ENCODE measurements at places on chromosomes 3 and 15.

- no peak for DNase-seq
Measured at GRCh38 chr3:58074116-58074715, 66.0 kb downstream of the FLNB start.

- no peak for DNase-seq
Measured at GRCh38 chr15:54540721-54541120, 562.5 kb downstream of the UNC13C start.

DNA sequence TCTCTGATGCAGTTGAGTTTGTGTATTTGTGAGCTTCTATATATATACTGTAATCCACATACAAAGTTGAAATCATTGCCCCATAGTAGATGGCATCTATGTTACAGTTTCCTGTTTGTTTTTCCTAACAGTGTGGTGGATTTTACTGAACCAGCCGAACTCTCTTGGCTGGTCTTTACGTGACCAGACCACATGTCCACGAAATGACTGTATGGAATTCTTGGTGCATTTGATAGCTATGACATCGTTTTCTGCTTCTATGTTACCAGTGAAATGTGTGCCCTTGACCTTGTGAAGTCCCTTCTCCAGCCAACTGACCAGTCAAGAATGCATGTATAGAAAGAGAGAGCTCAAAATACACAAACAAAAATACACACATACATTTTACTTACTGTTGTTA is 1.8 kb downstream of the KCNMB2 start:
- no peak for DNase-seq

GRCh38 chr3:98215051-98215450 is 48.6 kb downstream of the OR5H15 start:
- no peak for DNase-seq

DNA sequence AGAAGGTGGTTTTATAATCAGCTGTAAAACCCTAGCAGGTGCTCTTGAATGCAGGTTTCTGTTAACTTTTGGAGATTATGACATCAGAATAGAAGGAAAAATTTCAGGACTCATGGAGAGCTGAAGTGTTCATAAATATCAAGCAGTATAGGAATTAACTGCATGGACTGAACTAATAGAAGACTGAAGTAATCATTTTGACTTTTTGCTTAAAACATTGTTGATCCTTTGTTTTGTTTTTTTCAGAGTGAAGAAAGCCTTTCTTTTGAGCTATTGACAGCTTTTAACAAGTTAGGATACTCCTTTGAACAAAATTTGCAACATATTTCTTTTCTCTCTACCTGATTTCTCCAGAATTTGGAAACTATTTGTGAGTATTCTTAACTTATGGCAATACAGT is 70.6 kb upstream of the DAZL start:
- DNase-seq = no peak

- DNase-seq = no peak
Measured at GRCh38 chr15:71093054-71094024, 21.9 kb upstream of the THSD4 start.

DNA sequence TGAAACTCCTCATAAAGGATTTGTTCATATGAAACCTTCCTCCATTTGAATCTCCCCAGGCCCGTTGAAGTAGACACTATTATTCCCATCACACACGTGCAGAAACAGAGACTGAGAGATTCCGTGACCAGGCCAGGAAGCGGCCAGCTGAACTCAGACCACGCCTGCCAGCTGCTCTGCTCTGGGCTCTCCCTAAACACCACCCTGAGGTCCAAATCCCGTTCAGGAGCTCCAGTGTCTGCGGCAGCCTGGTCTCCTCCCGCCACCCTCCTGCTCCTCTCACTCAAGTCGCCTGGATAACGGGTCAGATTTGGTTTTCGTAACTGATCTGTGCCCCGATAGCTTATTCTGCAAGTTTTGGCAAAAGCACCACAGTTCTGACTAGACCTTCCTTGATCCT is 53.6 kb upstream of the SNRPA1 start:
- no peak for DNase-seq

DNA sequence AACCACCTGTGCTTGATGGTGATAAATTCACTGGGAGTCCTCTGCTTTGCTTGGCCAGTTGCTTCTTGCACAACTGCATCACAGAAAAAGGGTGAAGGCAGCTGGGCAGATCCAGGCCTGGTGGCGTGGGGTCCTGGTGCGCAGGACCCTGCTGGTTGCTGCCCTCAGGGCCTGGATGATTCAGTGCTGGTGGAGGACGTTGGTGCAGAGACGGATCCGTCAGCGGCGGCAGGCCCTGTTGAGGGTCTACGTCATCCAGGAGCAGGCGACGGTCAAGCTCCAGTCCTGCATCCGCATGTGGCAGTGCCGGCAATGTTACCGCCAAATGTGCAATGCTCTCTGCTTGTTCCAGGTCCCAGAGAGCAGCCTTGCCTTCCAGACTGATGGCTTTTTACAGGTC is 31.1 kb upstream of the IQCF2 start:
- no peak for DNase-seq

- DNase-seq = no peak
Measured at GRCh38 chr3:139846729-139847128, 88.3 kb upstream of the CLSTN2 start.

- DNase-seq = no peak
Measured at GRCh38 chr3:10404876-10405275, 84.0 kb upstream of the SEC13 start.

- DNase-seq = no peak
Measured at GRCh38 chr3:4633078-4634004, 140.2 kb downstream of the ITPR1 start.

GRCh38 chr15:78265752-78266224 is 1.4 kb downstream of the DNAJA4 start:
- DNase-seq = no peak

GRCh38 chr15:74782259-74783071 is 585 bp downstream of the CSK start:
- DNase-seq = peak; percentile 68

DNA sequence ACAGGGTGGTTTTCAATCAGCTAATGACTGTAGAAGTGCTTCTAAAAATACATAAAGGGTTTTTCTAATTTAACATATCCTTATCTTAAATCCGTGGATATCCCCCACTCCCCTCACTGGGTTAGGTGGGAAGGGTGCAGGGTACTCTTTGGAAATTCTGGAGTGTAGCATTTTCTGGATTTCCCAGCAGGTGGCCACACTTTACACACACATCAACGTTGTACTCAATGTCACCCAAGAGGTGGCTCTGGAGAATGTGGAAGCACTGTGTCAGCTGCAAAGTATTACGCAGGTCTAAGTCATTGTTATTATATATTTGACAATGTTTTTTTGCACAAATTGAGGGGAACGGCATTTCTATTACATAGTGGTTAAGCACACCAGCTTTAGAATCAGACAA is 168.8 kb downstream of the CHDH start:
- no peak for DNase-seq

DNA sequence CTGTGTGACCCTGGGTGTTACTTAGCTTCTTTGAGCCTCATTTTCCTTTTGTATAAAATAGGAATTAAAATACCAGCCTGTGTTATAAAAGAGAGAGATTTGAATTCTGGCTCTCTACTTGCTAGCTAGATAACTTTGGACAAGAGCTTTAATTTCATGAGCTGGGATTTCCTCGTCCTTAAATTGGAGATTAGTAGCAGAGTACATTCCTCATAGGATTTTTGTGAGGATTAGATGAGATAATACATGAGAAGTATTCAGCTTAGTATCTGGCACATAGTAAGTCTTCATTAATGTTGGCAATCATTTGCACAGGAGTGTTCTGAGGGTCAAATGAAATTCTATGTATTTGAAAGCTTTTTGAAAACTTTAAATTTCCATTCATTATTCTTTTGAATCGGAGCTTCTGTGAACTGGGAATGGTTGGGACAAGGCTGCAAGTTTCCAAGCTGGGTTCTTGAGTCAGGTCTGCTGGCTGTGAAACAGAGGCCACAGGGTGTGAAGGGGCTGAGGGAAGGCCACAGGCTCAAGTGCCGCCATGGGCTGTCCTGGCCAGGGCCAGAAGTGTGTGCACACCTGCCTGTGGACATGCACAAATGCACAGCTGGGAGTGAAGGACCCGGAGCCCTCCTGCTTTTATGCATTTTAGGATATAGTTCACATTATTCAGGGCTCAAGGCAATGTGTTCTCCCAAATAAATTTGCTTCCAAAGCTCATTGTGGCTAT is 17.2 kb downstream of the ALPK3 start:
- no peak for DNase-seq

DNA sequence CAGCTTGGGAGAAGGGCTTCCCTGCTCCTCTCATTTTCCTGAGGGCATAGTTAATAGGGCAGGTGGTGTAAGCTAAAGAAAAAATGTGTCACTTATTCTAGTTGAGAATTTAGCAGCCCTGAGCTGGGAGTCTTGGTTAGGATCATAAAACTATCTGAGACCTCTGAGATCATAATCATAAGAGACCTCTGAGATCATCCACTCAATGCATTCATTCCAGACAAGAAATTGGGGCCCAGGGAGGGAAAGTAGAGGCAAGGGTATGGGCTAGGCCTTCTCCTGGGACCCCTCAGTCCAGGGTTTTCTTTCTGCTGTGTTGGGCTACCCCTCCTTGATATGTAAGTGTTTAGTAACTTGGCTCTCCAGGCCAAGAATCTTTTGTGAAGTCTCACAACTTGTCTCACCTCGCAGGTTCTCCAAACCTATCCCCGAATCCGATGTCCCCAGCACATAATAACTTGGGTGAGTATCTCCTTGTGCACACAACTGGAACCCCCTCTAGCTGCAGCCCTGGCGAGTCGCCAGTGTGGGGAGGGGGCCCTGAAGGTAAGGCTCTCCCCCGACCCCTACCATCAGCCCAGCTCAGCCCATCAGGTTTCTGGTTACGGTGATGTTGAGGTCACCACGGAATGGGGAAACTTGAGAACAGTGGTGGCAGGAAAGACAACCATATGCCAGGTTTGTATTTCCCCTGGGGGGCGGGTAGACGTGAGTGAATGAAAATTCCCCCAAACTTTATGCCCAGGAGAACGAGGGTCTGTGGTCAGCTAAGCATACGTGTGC is 84.1 kb downstream of the AAGAB start:
- DNase-seq = no peak

- DNase-seq = no peak
Measured at GRCh38 chr3:130707902-130708601, 38.6 kb downstream of the PIK3R4 start.

DNA sequence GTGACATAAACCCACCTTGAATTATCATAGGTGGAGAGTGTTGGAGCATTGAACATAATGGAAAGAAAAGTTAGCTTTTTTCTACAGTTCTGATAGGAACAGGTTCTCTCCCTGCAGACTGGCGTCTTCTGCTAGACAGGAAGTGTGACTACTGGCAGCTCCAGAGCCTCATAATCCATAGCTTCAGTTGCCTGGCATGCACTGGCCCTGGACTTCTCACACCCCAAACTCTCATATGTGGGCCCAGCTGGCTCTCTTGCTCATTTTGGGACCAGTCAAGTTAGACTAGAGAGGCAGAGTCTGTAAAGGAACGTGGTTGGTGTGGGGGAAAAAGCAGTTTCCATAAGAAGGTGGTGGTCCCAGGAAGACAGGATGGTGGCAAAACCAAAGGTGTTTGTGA is 180.1 kb downstream of the VGLL4 start:
- no peak for DNase-seq

DNA sequence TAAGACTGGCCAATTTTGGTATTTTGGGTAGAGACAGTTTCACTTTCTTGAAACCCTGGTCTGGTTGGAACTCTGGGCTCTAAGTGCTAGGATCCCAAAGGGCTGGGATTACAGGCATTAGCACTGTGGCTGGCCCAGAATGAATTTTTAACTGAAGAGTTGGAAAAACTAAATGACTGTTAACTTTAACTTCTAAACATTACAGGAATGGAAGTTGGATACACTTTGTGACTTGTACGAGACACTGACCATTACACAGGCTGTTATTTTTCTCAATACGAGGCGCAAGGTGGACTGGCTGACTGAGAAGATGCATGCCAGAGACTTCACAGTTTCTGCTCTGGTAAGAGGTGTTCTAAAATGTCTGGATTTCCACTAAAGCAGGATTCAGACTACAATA is 3.5 kb downstream of the EIF4A2 start:
- no peak for DNase-seq

- DNase-seq = no peak
Measured at GRCh38 chr3:31732548-31732947, 199.8 kb downstream of the STT3B start.

DNA sequence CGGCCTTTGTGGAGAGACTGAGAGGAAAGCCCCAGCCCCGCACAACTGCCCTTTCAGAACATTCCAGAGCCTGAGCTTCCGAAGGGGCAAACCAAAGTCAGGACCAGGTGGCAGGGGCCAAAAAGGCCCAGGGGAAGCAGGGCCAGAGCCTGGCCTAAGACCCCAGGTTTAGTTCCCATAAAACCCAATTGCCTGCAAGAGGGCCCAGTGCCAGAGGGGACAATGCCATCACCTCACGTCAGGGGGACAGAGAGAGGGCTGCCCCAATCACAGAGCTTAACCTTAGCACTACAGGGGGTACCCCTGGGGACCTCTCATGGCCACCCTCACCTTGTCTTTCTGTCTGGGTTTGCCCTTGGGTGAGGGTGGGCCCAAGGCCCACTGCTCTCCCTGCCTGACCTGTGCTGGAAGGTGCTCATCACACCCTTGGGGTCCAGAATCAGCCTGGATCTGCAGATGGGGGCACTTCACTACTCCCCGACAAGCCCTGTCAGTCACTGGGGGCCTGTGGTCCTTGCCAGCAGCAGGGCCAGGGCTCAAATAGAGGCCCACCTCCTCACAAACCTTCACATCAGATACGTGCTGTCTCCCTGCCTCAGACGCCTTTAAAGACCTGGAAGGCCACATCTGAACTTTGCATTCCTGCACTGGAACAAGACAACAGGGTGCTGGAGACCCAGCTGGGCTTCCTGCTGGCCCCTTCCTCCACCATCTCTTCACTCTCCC is 3.8 kb downstream of the CALML4 start:
- DNase-seq = no peak

DNA sequence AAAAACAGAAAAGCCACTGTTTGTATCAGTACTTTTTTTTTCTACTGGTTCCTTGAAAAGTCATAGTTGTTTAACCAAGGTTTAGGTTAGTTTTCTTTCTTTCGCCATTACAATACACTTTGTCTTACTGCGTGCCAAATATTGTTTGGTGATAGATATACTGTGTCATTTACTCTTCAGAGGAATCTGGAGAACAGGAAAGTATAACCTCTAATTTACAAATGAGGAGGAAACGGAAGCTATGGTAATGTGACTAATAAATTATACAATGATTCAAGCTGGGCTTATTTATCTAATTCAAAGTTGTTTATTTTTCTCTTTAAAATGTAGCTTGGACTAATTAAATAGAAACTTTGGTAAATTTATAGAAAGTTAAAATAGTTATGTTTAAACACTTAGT is 96.2 kb upstream of the ROBO2 start:
- no peak for DNase-seq

GRCh38 chr3:69848113-69848512 is 108.8 kb downstream of the MITF start:
- no peak for DNase-seq

GRCh38 chr3:30228302-30228631 is 378.1 kb upstream of the TGFBR2 start:
- no peak for DNase-seq

GRCh38 chr3:169668072-169668956 is 4.8 kb upstream of the MECOM start:
- peak; percentile 28 for DNase-seq

- DNase-seq = peak; percentile 57
Measured at GRCh38 chr3:49377483-49377882, 19.3 kb upstream of the GPX1 start.
